NCI-H1417 treated with DMSO at 0.1 percent for 48 hours (cell line): ENCODE measurements at places on chromosomes 6 and 20.

GRCh38 chr6:156779206-156780094 is 2.3 kb downstream of the ARID1B start:
- no peak for DNase-seq

DNA sequence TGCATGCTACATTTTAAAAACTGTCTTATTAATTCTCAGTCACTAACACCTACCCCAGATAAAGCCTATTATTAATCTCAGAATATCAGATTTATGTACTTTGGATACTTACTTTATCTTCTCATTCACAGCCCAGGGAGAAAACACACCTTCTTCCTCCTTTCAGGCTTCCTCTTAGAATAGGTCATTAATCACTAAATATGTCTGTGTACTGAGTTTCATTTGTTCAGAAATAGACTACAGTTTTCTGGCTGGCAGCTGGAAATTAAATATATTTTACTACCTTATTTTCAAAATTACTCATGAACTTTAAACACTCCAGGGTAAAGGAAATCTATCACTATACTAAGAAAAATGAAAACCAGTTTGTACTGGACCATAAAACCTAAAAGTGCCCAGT is 147.7 kb upstream of the DST start:
- DNase-seq, result no peak

DNA sequence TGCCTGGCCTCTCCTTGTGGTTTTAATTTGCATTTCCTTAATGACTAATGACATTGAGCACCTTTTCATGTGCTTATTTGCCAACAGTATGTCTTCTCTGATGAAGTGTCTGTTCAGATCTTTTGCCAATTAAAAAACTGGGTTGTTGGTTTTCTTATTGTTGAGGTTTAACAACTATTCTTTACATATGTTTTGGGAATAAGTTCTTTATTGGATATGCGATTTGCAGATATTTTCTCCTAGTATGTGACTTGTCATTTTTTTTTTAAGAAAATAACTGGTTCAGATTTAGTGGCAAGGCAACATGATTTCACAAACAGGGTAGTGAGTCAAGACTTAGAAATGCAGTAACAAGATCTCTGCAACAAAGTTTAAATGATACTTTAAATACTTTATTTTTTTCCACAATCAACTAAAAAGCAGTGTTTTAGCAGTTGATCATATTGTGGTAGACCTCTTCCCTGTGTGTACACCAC is 67.8 kb downstream of the TIAM2 start:
- DNase-seq, result no peak

DNA sequence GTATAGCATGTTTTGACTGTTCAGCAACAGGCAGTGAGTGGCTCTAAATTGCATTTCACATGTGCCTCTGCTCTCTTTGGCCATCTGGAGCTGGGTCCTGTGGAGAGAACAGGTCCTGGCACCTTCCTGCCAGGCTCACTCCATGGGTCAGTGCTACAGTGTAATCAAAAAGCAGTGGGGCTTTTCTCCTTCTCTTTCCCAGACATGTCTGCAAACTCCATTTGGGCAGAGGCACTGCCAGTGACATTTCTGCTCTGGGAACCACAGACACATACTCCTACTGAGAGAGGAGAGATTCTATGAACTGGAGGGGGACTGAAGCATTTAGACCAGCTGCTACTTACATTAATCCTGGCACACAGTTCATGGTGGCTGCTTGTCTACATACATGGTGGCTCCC is 68.3 kb upstream of the TRAF3IP2 start:
- no peak for DNase-seq

DNA sequence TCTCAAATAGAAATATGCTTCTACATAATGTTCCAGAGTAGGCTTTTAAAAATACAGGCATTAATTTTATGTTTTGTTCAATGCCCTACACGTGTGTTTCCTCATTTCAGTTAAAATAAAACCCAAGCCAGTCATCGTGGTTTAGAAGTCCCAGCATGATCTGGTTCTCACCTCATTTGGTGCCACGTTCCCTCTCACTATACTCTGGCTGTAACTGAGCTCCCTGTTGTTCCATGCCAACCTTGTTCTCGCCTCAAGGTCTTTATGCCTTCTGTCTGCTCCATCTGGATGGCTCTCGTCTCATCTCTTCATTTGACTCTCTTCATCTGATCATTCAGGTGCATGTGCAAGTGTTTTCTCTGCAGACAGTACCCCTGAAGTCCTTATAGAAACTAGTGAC is 32.6 kb downstream of the HDGFL1 start:
- no peak for DNase-seq

DNA sequence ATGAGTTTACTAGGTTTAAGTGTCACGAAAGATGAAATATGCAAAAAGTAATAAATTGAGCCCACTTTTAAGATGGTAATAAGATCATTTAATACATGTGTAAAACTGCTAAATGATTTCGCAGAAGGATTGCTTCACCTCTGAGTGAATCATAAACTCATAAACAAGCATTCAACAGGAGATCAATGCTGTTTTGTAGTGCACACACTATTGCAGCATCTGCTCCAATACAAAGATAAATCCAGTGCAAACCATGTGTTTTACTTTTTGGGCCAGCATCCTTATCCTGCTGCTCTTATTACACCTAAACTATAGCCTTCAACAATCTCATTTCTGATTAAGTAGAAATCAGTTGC is 400.1 kb downstream of the NKAIN2 start:
- DNase-seq, result no peak

GRCh38 chr6:85923013-85923430 is 280.3 kb upstream of the SYNCRIP start:
- DNase-seq, result peak; percentile 18

DNA sequence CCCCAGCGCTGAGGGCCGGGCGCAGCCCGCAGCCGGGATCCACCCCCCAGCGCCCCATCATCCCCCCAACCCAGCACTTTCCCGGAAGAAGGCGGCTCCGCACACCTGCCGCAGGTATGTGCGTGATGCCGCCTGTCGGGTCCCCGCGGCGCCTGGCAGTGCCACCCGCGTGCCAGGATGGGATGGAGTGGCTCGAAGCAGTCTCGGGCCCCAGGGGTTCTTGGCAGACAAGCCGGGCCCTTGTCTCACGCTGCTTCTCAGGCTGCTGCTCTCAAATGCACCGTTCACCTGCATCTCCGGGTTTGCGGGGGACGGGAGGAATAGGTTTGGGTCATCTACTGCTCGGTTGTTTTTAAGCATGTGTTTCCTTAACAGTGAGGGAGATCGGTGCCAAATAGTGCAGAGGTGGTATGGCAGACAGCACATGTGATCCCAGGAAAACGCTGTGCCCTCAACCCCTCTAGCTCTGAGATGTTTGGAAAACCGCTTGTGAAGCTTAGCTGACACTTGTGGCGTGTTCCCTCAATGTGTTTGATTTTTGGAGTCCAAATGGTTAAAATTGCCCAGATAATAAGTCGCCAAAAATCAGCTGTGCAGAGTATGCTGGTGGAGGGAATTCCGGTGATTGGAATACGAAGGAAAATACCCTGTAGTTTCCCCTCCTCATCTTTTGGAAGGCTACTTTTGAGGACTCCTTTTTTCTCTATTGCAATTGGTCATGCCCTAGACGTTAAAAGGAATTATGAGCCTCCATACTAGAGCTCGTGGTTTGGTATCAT is 926 bp downstream of the MYLIP start:
- DNase-seq, result no peak

- no peak for DNase-seq
Observed at GRCh38 chr6:33672808-33673207, 38.7 kb downstream of the UQCC2 start.

GRCh38 chr20:50320005-50320900 is 129.6 kb downstream of the CEBPB start:
- DNase-seq, result no peak

DNA sequence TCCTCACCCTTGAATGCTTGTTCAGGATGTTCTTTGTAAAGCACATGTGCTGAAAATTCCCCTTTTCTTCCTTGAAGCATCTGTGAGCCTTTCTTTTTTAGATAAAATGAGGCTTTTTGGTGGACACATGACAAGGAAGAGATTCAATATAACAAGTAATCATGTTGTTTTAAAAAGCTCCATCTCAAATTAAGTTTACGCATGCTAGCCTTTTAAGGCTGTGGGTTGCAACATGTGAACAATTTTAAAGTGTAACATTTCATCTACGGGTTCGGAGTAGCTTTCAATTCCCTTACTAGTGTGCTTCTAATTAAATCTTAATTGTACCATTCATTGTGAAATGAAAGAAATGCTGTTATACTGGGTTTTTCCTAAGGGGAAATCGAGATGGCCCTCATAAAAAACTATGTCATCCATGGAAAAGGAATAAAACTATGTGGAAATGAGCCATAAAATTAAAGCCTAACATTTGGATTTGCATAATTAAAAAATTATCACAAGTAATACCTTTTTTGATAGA is 19.3 kb upstream of the OSTM1 start:
- DNase-seq, result no peak

DNA sequence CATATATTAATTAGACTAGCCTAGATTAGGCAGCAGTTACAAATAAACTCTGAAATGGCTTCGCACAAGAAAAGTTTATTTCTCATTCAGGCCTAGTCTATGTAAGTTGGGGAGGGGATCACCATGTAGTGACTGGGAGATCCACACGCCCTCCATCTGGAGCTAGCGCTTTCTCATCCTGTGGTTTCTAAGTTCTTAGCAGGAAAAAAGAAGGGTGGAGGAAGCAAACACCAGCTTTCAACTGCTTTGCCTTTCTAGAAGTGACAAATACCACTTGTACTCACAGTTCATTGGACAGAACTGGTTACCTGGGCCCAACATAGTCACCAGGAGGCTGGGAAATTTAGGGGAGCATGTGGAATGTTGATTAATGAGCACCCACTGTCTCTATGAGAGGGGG is 46.6 kb downstream of the NDUFAF5 start:
- no peak for DNase-seq

- no peak for DNase-seq
Observed at GRCh38 chr6:159819932-159820640, 20.0 kb downstream of the PNLDC1 start.

DNA sequence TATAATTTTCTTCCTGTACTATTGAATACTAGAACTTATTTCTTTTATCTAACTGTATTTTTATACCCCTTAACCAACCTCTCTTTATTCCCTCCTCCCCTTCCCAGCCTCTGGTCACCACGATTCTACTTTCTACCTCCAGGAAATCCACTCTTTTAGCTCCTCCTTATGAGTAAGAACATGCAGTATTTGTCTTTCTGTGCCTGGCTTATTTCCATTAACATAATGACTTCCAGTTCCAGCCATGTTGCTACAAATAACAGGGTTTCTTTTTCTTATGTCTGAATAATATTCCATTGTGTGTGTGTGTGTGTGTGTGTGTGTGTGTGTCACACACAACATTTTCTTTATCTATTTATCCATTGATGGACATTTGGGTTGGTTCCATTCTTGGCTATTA is 152.3 kb upstream of the OLIG3 start:
- no peak for DNase-seq

- DNase-seq, result no peak
Observed at GRCh38 chr6:135875446-135875845, 23.9 kb downstream of the PDE7B start.

DNA sequence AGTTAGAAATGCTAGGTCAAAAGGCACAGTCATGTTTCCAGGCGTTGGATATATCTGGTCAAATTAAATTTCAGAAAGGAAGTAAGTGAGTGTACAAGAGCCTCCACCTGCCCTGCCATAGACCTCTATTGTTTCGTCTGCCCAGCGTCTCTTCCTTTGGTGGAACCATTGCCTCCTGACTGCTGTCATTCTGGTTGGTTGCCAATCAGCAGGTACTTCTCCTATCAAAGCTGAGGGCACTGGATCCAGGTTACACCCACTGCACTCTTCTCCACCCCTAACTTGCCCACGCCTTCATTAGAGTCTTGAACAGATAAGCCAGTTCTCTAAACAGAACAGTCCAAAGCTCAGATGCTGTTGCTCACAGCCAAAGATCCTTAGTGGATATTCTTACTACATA is 2.6 kb upstream of the WFDC5 start:
- no peak for DNase-seq

DNA sequence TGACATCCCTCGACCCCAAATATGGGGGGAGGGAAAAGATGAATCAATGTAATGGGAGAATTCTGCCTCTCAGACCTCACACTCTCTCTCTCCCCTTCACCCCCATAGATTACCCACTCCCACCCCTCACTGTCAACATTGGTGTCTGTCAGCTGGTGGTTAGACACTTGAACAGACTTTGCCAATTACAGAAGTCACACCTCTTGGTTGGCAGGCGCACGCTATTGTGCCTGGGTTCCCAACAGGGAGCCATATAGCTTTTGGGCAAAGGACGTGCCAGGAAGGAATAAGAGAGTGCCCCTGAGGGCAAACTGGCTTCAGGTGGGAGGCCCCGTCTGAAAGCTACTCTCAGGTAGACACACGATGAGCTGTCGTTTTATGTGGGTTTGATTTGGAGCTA is 54.1 kb upstream of the FYN start:
- DNase-seq, result peak; percentile 81

DNA sequence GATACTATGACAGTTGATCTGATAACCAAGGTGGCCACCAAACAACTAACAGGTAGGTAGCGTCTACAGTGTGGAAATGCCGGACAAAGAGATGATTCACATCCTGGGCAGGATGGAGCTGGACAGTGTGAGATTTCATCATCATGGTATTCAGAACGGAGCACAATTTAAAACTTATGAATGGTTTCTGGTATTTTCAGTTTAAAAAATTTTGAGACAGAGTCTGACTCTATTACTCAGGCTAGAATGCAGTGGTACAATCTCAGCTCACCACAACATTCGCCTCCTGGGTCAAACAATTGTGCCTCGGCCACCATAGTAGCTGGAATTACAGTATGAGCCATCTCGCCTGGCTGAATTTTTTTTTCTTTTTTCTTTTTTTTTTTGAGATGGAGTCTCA is 43.8 kb downstream of the CEP57L1 start:
- DNase-seq, result no peak

- no peak for DNase-seq
Observed at GRCh38 chr20:21232546-21233280, 70.4 kb upstream of the XRN2 start.

GRCh38 chr20:1669304-1669703 is 11.7 kb upstream of the SIRPG start:
- no peak for DNase-seq

DNA sequence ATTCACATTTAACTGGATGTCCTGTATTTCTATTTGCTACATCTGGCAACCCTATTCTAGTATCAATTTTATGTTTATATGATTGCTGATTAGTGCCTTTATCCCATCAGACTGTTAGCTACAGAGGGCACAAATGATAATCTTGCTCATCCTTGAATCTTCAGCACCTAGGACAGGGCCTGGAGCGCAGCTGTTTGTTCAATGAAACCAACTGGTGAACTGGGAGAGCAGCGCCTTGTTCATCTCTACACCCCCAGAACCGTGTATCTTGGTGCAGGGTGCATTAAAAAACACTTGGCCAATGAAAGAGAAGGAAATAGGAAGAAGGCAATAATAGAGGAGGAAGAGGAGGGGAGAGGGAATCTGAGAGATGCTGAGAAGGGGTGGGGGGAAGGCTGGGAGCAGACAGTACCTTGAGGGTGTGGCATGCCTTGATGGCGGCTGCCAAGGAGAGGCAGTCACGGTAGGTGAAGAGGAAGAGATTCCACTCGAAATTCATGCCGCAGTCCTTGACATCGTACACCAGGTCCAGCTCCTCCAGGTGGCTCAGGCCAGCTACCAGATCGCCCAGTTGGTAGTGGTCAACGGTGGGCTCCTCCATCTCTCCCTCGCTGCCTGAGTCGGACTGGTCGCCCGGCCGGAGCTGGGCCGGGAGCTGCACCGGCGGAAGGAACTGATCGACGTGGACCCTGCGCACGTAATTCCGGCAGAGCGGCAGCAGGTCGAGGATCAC is 15.5 kb downstream of the TMEM151B start:
- DNase-seq, result no peak

GRCh38 chr20:40760399-40760798 is 71.4 kb upstream of the MAFB start:
- no peak for DNase-seq

- no peak for DNase-seq
Observed at GRCh38 chr6:28945349-28945748, 21.6 kb upstream of the TRIM27 start.
